ENCODE measurements at places on chromosomes 11 and 22.

- no peak for DNase-seq
These were observed 1.1 kb upstream of the PELI3 start for GRCh38 chr11:66465373-66466224.

- no peak for DNase-seq
These were observed 6.3 kb downstream of the KCNJ11 start for GRCh38 chr11:17382046-17382728.

- DNase-seq, result no peak
These were observed 25.3 kb downstream of the ALG9 start for GRCh38 chr11:111846063-111846462.

DNA sequence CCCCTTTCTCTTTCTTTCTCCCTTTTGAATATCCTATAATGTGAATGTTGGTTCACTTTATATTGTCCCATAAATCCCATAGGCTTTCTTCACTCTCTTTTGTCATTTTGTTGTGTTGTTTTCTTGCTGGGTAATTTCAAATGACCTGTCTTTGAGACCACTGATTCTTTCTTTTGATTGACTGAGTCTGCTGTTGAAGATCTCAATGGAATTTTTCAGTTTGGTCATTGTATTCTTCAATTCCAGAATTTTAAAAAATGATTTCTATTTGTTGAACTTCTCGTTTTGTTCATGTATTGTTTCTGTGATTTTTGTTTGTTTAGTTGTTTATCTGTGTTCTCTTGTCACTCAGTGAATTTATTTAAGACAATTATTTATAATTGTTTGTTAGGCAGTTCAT lies 17.5 kb upstream of the FZD4 start:
- no peak for DNase-seq

- no peak for DNase-seq
These were observed 58.5 kb upstream of the SESN3 start for GRCh38 chr11:95289378-95290101.

GRCh38 chr11:13629779-13630178 lies 38.7 kb upstream of the FAR1 start:
- DNase-seq, result no peak

DNA sequence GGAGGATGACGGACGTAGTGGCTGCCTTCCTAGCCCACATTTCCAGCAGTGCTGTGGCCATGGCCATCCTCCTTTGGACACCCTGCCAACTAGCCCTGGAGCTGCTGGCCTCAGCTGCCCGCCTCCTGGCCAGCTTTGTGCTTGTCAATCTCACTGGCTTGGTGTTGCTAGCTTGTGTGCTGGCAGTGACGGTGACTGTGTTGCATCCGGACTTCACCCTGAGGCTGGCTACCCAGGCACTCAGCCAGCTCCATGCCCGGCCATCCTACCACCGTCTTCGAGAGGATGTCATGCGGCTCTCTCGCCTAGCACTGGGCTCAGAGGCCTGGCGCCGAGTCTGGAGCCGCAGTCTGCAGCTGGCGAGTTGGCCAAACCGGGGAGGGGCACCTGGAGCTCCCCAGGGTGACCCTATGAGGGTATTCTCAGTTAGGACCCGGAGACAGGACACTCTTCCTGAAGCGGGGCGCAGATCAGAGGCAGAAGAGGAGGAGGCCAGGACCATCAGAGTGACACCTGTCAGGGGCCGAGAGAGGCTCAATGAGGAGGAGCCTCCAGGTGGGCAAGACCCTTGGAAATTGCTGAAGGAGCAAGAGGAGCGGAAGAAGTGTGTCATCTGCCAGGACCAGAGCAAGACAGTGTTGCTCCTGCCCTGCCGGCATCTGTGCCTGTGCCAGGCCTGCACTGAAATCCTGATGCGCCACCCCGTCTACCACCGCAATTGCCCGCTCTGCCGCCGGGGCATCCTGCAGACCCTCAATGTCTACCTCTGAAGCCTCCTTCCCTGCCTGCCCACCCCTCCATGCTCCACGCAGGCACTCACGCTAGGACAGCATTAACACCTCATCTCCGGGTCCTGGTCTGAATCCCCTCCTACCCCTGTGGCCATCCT lies 1.6 kb downstream of the RNF26 start:
- no peak for DNase-seq

DNA sequence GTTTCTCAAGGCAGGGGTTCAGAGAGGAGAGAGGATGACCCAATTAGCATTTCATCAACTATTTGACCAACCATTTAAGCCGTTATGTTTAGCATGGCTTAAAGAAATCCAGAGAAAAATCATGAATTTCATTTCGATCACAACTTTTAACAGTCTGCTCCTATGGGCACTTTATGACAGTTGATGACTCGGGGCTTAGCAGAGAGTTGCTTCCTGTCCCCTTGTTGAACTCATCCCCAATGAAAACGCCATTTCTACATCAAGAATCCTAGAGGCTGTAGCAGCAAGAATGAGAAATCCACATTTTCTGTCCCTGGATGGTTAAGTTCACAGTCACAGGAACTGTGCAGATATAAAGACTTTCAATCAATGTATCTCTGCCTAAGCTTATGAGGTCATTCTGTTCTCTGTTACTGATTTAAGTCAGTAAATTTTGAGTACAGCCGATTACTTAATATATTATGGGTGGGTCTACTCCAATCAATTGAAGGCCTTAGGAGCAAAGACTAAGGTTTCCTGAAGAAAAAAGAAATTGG lies 81.1 kb downstream of the BDNF start:
- DNase-seq, result no peak

DNA sequence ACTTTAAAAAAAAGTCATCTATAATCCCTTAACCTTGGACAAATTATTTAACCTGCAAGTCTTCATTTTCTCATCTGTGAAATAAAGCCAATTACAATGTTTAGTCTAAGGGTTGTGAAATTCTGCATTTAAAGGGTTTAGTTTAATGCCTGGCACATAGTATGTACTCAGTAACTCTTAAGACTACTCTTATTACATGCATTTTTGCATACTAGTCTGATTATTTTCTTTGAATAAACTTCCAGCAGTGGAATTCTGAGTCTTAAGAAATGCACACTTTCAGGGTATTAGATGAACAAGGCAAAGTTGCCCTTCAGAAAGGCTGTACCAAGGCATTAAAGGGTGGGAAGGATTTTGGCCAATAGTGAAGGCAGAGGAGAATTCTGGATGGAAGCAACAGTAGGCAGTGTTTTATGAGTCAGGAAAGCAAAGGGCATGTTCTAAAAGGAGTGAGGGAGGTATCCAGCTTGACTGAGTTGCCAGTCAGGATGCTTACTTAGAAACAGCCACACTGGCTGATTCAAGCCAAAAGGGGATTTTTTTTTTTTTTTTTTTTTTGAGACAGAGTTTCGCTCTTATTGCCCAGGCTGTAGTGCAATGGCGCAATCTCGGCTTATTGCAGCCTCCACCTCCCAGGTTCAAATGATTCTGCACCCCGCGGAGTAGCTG lies 50.5 kb downstream of the SWAP70 start:
- no peak for DNase-seq

DNA sequence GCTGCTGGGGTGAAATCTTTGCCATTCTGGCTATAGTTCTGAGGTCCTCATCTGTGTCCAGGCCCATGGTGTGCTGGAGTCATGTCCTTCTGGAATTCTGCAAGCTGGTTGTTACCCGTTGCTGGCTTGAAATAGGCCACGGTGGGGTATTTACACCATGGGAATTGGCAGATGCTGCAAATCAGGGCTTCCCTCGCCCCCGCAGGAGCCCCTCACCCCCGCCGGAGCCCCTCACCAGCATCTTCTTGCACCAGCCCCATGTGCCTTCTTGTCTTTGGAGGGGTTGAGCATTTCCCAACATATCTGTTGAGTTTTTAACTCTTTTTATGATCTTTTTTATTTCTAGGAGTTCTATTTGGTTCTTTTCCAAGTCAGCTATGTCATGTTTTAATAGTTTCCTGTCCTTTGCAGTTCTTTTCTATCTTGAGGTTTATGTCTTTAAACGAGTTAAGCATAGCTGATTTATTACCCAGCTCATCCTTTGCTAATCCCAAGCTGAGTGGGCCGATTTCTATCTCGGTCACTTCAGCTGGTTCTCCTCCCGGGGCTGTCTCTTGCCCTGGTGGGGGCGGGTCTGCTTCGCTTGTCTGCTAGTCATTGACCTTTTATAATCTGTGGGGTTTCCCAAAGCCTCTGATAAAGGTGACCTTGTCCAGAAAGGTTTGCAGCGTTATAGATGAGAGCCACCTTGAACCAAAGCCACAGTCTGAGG lies 17.6 kb downstream of the ANO1 start:
- no peak for DNase-seq

Data from activated CD8-positive, alpha-beta memory T cell treated with anti-CD3 and anti-CD28 coated beads, Interleukin-2, amount 50 U/mL, for 4 hours (primary cell).